ENCODE measurements at places on chromosomes 7 and 10. TPM values are rescaled to one million over a fixed set of nuclear protein-coding genes. Genes with fewer than 3 reads are reported as not detected.

OR6B1 gene
- 0.03 TPM for polyA plus RNA-seq

FAM20C gene
- 34.3 TPM for polyA plus RNA-seq

NCF1 gene
- polyA plus RNA-seq, result 1.2 TPM

MEOX2 gene
- polyA plus RNA-seq, result 13.4 TPM

EEF1AKMT2 gene
- polyA plus RNA-seq, result 10.3 TPM

CC2D2B gene
- polyA plus RNA-seq, result 1.5 TPM

Data from adipose tissue (tissue), 3 donors.